Naive thymus-derived CD4-positive, alpha-beta T cell (primary cell): ENCODE measurements at places on chromosomes 13 and 19.
A peak's percentile ranks its signal among the peaks of the same experiment; 100 is the strongest.

DNA sequence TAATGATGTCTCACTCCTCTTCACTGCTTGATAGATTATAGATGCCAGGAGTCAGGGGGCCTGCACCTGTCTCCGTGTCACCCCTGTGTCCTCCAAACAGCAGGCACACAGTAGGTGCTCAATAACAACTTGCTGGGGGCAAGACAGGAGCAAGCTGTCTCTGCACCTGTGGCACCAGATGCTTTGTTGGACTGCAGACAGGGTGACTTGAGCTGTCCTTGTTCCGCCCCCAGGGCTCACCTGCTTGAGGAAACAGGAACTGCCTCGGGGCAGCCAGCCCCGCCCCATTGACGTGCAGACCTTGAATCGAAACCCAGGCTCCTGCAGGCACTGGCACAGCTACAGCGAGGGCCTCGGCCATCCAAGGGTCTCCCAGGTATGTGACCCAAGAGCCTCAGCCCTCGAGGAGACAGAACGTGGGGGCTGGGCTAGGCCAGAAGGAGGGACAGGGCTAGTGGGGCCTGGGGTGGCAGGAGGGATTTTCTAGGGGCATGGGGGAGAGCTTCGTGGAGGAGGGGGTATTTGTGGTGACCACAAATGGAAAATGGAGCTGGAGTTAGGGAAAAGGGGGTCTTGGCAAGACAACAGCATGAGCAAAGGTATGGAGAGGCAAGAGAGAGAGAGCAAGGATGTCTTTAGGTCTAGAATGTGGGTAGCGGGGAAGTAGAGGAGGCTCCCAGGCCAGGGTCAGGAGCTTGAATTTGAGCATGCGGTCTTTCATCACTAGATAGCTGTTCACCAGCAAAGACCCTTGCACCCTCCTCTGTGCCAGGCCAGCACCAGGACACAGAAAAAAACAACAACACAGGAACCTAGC, at the start of gene HSH2D:
HSH2D (plus strand) TSS at position 287 of the 817 bp plus-strand sequence. CDS start 5,066 bp downstream, outside the sequence.
- H3K27ac ChIP-seq, result peak within 1 kb of the TSS; percentile 94
- H3K4me1 ChIP-seq, result peaks cover 26% of the 10 kb centered on the region
- peak within 1 kb of the TSS; percentile 95 for H3K4me3 ChIP-seq
- no peaks in the 10 kb centered on the region for H3K27me3 ChIP-seq

DNA sequence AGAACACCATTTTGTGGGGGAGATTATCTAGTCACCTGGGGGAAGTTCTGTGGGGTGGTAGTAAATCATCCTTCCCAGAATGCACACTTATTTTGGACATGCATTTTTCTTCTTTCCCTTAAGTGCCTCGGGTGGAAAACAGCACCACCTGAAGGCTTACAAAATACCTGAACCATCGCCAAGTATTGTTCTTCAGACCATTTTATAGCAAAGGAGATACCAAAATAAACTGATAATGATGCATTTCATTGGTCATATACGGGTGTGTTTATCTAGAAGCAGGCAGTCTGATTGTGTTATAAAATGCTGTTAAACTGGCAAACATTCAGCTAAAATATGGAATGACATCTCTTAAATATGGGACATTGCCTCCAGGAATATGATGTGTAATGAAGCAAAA, 1034.7 kb downstream of the SLITRK1 start:
- no peaks in the 10 kb centered on the region for H3K27me3 ChIP-seq
- H3K36me3 ChIP-seq, result no peaks in the 10 kb centered on the region
- no peak for DNase-seq
- no peaks in the 10 kb centered on the region for H3K4me1 ChIP-seq
- no peak overlapping the region for H3K4me3 ChIP-seq

DNA sequence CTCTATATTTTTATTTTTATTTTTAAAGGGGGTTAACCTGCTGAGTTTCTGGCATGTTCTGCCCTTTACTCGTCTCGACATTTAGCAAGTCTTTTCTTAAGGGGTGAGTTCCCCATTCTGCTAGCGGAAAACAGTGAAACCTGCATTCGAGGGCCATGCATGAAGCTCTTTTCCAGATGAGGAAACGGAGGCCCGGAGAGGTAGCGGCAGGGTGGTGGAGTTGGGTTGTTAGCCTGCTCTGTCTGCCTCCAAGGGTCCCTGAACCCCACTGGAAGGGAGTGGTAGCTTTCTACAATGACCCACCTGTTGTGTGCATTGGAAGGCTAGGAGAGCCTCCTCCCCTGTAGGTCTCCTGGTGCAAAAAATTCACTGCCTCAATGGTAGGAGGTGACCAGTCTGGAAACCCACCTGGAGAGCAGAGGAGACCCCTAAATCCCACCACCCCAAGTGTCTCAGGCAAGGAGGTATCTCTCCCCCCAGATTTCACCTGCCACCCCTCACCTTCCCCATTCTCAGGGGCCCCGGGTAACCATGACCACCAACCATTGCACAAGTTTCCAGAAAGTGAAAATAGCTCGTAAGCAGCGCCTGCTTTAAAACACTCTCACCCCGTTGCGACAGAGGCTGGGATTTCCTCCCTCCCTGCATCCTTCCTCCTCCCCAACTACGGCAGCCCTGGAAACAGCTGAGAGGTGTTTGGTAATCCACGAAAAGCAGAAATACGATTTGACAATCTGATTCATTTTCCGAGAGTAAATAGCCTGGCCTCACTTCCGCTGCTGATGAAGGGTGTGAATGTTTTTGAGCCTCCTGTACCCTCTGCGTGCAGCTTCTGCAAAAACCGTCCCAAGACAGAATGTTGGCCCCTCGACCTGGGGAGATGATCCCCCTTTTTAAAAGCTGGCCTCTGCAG, 3.5 kb downstream of the KLF2 start:
- peaks cover 46% of the 10 kb centered on the region for H3K4me1 ChIP-seq
- H3K27me3 ChIP-seq, result no peaks in the 10 kb centered on the region
- peak overlapping the region; percentile 86 for H3K4me3 ChIP-seq
- H3K27ac ChIP-seq, result peak overlapping the region; percentile 98
- peak; percentile 84 for DNase-seq

- peaks cover 25% of the 10 kb centered on the region for H3K4me1 ChIP-seq
- no peaks in the 10 kb centered on the region for H3K36me3 ChIP-seq
- H3K27ac ChIP-seq, result peak overlapping the region; percentile 78
- DNase-seq, result no peak
- peak overlapping the region; percentile 76 for H3K4me3 ChIP-seq
Measured at GRCh38 chr13:99605420-99606323, 104.4 kb downstream of the TM9SF2 start.

DNA sequence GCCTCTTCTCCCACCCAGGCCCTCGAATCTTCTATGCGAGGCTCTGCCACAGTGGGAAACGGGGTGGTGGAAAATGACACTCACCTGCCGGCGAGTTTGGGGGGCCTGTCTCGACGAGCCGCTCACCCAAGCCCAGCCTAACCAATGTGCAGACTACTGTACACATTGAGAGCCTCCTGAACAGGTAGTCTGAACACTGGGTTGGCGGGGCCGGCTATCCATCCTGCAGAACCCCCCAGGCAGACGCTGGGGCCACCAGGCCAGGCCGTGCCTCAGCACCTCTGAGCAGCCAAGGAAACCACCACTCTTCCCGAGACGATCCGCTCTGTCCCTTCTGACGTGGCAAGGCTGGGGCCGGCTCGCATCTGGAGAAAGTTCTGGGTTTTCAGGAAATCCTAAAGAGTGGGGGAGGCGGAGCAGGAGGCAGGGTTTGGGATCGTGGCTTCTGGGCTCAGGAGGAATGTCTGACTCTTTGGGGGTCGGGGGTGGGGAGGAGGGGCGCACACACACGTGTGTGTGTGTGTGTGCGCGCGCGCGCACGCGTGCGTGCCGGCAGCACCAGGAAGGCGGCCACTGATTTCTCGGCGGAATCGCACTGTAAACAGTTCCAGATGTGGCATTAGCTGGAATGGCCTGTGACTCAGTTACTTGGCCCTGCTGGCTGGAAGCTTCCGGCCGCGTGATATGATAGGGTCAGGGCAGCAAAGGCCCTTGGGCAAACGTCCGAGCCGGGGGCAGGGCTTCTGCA, 18.5 kb downstream of the TMED1 start:
- no peak overlapping the region for H3K4me3 ChIP-seq
- H3K4me1 ChIP-seq, result peaks cover 26% of the 10 kb centered on the region
- no peak for DNase-seq
- no peaks in the 10 kb centered on the region for H3K27me3 ChIP-seq
- no peak overlapping the region for H3K27ac ChIP-seq
